ENCODE measurements at places on chromosomes 6 and 20. TPM values are rescaled to one million over a fixed set of nuclear protein-coding genes. Genes with fewer than 3 reads are reported as not detected.

SYTL3 gene
- 11.0 TPM for total RNA-seq

ARG1 gene
- not detected for total RNA-seq

IRF4 gene
- total RNA-seq = not detected

C6orf52 gene
- total RNA-seq = not detected

CNKSR3 gene
- total RNA-seq = 12.4 TPM

RAET1E gene
- total RNA-seq = not detected

TASP1 gene
- total RNA-seq = 5.9 TPM

SLC22A7 gene
- total RNA-seq = not detected
